ENCODE measurements at places on chromosomes 3 and 15.

DNA sequence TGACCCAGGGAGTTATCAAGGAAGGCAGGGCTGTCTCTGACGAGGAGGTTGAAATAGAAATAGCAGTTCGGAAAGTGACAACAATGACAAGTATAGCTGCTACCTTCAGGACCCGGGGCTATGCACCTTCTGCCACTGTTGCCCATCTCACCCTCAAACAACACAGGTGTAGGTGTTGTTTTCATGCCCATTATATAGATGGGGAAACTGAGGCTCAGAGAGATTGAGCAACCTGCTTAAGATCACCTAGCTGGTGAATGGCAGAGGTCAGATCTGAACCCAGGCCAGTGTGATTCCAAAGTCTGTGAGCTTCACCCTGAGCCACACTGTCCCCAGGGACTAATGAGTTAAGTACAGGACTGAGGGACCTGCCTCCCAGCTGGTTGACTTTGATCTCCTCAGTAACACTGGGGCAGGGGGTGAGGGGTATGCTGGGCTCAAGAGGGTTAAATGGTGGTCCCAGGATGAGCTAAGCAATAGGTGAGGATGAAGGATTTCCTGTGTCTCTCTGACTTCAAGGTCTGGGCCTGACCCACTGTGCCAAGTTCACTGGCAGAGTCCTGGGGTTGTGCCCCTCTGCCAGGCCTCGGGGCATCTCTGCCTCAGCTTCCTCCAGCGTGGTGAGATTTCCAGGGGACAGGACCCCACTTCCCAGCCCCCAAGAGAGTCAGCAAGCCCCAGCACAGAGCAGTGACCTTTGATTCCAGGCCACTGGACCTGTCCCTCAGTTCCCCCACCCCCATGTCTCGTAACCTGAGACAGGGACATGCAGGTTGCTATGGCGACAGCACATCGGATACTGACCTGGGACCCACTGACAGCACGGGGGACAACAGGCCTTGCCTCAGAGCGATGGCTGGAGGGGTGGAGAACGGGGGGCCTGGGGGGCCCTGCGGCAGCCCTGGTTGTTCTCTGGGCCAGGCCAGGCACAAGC is 35.0 kb downstream of the ATP2B2 start:
- no peak for DNase-seq

- DNase-seq = no peak
Observed at GRCh38 chr15:67843571-67844387, 3.9 kb upstream of the RNU6-1 start.

DNA sequence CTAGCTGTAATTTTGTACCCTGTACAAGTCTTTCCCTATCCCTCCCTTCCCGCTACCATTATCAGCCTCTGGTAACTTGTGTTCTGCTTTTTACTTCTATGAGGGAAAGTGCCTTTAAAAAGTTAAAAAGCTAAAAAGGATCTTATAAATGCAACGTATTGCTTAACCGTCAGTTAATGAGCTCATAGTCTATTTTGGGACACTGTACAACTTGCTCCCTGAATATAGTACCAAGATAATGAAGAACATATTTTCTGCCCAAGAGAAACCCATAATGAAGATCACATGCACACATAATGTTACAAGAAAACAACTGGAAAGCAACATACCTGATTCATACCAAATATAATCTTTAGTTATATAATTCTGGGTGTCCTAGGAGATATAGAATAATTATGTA is 22.6 kb downstream of the ZIC1 start:
- DNase-seq = no peak

DNA sequence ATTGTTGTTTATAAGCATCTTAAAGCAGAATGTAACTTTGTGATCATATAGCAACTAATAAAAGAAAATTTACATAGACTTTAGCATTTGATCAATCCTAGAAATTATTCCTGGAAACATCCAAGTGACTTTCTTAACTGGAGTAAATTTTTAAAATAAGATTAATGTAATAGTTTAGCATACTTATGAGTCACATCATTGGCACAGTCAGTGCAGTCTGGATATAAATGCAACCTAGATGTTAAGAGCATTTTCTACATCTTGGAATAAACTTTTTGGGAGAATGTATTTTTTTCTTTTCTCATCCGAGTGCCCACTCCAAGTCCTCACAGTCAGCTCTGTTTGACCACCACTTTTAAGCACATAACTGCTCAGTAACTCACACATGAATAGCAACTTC is 324.6 kb upstream of the PLSCR5 start:
- no peak for DNase-seq

GRCh38 chr3:46399557-46399956 is 7.3 kb downstream of the CCR5AS start:
- DNase-seq = no peak

GRCh38 chr3:11719406-11720303 is 75.9 kb upstream of the VGLL4 start:
- DNase-seq = no peak

GRCh38 chr15:40826423-40827075 is 2.0 kb downstream of the PPP1R14D start:
- DNase-seq = no peak

DNA sequence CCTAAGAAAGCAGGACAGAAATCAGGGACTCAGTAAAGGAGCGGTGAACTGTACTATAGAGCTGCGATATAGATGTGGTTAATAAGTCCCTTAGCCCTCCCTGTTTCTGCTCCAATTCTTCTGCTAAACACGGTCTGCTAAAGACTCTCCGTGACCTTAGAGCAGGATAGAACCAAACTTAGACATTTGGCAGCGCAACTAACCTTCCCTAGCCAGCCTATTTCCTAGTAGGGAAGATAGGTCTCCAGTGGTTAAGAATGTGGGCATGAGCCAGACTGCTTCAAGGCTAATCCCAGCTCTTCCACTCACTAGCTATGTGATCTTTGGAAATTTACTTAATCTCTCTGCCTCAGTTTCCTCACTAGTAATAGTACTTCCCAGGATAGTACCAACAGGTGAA is 193.6 kb upstream of the IL12A start:
- no peak for DNase-seq

DNA sequence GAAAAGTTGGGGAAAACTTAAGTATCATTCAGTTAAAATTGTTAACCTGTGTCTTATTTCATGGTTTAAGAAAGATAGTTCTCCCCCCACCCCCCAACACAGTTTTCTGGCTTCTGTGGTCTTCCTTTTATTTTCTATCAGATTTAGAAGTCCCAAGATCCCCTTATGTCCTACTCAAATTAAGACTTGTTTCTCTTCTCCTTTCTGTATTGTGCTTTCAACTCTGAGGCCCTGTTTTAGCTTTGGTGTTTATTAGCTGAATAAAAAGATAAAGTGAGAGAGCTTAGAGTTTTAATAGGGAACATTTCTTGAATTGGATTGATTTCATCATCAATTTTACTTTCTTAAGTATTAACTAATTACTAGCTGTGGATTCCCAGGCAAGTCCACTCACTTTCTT is 62.6 kb downstream of the AKAP13 start:
- DNase-seq = no peak

GRCh38 chr3:157906627-157907026 is 199.6 kb downstream of the SHOX2 start:
- DNase-seq = no peak

GRCh38 chr15:77546050-77546501 is 86.6 kb downstream of the LINGO1 start:
- no peak for DNase-seq

DNA sequence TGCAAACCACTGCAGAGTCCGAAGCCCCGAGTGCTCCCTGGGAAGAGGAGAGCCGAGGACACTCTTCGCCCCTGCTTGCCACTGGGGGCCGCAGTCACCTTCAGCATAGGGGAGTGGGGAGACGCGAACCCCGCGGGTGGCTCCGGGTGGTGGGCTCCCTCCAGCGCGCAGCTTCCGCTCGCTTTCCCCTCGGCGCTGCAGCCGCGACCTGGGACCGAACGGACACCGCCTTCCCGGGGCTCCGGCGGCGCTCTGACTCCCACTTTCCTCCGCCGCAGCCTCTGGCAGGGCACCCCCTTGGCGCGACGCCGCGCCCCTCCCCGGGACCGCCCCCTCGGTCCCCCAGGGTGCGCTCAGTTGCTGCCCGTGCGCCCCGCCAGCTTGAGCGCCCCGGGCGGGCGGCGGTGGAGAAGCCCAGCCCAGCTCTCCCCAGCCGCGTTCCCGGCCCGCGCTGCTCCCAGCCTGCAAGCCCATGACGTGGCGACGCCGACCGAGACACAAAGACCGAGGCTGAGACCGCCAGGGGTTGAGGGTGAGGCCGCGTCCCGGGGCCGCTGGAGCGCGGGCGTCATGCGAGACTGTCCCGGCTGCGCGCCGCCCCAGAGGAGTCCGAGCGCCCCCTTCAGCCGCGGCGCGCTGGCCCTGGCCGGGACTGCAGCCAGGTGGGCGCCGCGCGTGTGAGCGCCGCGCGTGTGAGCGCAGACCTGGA is at the start of gene MINAR1:
Gene MINAR1 (plus strand): TSS at position 701 of the 709 bp plus-strand sequence. CDS start 23,812 bp downstream, outside the sequence.
- no peak for DNase-seq

Measured in NCI-H1417 treated with DMSO at 0.1 percent for 48 hours (cell line).